ENCODE measurements at places on chromosomes 3 and 15.

DNA sequence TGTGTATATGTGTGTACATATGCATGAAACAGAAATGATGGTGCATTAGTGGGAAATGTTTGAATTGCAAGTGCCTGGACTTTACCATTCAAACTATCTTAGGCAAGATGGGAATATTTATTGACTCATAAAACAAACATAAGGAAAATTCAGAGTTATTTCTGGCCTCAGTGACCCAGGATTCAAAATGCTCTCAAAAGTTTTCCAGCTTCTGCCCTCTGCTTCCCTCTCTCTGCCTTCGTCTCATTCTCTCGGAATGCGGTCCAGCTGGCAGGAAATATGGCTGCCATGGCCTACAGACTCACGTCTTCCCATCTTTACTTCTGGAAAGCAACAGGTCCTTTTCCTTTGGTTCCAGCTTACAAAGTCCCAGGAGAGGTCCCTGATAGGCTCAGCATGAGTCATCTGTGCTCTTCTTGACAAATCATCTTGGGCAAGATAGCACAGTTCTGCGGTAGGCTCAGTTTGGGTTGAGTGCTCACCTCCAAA lies 8.7 kb upstream of the ZNF774 start:
- no peak for DNase-seq

DNA sequence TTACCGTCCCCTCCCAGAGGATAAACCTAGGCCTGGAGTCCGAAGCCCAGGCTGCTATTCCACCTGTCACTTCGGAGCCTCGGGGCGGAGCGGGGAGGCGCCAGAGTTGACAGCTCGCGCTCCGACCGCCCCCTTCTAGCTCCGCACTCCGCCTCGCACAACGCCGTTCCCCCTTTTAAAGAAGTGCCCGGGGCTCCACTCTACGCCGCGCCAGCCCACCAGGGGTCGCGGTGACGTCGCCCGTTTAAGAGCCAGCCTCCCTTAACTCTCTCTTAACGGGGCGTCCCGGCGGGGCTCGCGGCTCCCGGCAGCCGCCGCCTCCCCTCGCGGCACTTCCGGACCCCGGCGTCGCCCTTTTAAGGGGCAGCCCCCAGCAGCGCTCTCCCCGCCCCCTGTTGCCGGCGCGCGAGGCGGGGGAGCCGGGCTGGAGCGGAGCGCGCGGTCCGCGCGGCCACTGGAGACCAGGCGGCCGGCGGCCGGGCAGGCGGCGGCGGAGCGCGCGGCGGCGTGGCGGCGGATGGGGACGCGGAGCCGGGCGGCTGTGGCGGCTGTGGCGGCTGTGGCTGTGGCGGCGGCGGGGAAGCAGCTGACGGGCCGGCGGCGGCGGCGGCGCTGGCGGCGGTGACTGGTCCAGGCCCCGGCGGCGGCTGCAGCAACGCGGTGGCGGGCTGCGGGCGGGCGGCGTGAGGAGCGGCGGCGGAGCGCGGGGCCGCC lies at the start of gene INAFM2:
INAFM2 (plus strand) TSS at position 454 of the 714 bp plus-strand sequence. CDS start 364 bp downstream, outside the sequence.
- DNase-seq: peak; percentile 98

DNA sequence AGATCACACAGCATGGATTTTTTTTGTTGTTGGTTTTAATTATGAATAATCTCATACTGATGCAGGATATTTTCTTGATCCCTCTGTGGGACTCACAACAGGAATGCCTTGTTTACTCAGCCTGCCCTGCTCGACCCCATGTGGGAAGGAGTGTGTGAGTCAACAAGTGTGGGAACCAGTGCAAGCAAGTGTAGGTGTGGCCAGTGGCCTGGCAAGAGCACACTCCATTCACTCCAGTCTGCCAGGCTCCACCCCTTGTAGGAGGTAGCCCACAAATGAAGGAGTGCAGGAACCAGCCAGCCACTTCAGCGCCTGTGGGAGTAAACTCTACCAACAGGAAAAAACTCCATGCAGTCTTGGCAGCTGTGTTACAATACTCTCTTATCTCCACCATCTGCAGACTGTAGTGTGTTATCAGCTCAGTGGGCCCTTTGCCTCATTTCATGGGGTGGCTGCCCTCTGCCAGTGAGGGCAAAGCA lies 393.6 kb downstream of the OTOL1 start:
- peak; percentile 58 for DNase-seq

DNA sequence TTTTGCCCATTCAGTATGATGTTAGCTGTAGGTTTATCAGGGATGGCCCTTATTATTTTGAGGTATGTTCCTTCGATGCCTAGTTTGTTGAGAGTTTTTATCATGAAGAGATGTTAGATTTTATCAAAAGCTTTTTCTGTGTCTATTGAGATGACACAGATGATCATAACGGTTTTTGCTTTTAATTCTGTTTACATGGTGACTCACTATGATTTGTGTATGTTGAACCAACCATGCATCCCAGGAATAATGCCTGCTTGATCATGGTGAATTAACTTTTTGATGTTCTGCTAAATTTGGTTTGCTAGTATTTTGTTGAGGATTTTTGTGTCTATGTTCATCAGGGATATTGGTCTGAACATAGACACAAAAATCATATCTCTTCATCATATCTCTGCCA lies 8.3 kb downstream of the GPR156 start:
- no peak for DNase-seq

DNA sequence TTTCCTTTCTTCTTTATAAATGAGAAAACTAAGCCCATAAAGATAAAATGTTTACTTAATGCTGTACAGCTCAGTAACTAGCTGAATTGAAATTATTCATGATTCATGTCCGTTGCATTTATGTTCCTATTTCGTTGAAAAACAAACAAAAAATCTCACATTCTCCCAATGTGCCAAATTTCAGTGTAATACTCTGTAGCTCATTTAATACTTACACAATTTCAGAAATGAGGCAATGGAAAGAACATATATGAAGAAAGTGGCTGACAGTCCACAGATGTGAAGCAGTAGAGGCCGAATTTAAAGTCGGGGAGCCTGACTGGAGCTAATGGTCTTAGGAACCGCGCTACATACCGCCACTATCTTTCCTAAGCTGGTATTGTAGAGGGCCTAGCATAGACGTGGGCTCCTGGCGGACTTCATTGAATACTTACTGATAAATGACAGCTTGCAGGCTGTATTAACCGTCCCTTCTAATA lies 651 bp downstream of the PLSCR2 start:
- no peak for DNase-seq

DNA sequence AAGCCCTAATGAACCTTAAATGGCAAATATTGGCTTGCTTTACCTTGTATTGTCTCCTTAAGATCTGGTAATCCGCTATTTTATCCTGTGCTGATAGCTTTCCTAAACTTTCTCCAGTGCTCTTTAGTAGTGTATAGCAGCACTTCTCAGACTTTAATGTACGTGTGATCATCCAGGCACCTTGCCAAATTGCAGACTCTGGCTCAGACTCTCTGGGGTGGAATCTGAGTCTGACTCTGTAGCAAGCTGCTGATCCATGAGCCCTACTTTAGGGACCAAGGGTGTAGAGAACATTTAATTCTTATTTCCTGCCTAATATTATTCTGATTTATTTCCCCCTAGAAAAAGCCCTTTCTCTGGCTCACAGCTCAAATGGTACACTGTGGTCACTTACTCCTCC lies 518.8 kb upstream of the ZNF385D start:
- no peak for DNase-seq

DNA sequence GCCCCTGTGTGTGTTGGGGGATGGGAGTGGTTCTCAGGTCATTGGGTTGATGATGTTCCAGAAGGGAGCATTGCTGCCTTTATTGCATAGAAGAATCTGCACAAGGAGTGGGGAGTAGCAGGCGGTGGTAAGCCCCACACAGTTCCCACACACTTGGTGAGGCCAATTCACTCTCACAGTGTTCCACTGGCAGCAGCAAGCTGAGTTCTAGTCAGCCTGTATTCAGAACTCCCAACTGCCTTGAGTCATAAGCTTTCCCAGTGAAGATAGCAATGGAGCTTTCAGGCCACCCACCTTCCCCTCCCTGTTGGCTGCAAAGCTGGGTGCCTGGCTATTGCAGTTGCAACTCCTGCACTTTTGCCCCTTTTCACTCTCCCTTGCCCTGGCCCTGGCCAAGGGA lies 181.1 kb upstream of the RBMS3 start:
- no peak for DNase-seq

DNA sequence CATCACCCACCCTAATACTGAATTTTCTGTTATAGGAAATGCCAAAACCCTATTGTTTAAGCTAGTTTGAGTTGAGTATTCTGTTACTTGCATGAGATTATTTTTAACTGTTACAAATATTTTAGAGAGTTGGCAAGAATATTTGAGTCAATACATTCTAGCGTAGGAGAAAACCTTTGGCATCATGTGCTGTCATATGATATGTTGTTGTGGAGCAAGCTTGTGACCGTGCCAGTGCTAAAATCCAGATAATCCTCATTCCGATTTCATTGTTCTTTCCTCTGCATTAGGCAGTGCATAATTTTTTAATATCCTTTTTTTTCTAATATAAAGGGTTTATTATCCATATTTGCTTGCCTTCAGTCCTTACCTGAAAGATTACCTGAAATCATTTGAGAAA lies 168.0 kb upstream of the GMNC start:
- no peak for DNase-seq

DNA sequence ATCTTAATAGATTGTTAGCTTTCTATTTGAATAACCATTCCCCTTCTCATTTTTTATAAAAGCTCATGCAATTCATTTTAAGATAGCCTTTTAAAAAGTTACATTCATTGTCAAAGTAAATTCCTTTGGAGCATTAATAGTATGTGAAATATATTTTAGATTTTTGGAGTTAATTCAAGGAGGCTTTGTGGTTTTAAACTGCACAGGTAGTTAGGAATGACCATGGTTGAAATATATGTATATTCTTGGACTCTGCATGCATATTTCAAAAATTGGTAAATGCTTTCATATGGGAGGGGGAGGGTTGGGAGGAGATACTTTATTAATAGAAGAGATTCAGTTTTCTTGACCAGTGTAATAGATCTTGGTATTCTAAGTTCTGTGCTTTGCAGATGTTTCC lies 244.4 kb upstream of the C2CD4B start:
- DNase-seq: no peak

- no peak for DNase-seq
These were observed 857.1 kb upstream of the GBE1 start for GRCh38 chr3:82618594-82618993.

- DNase-seq: no peak
These were observed 76.2 kb downstream of the POLR2M start for GRCh38 chr15:57782731-57783130.

DNA sequence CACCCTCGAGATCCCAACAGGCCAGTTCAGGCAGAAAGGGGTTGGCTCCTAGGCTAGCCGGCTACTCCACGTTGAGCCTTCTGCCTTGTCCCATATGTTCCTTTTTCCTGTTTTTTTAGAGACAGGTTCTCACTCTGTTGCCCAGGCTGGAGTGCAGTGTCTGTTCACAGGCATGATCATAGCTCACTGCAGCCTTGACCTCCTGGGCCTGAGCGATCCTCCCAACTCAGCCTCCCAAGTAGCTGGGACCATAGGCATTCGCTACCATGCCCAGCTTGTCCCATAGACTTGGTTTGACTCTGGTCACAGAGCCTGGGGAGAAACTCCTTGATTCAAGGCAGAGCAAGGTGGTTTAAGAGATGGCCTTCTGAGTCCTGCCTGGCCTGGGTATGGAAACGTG lies 32.3 kb downstream of the ZNF710 start:
- DNase-seq: no peak

DNA sequence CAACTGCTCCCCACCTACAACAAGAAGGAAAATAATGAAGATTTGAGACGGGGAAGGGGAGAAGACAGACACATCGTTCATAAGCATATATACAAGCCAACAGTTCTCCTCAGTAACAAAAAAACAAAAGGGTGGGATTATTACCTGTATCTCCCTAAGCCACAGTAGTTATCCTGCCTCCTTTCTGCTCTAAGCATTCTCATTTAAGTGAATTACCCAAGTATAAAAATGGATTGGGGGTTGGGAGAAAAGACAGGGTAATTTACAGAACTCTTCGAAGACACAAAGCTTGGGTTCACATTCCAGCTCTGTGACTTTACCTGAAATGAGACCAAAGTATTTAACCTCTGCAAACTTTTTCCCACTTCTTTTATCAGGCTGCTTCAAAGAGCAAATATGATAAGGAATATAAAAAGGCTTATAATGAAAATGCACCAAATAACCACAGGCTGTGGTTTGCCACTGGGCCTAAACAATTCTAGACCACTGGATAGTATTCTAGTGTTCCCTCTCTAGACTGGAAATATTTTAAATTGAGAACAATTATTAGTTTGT lies 64.4 kb downstream of the UACA start:
- no peak for DNase-seq

GRCh38 chr3:79514069-79514468 lies 253.7 kb downstream of the ROBO1 start:
- no peak for DNase-seq

DNA sequence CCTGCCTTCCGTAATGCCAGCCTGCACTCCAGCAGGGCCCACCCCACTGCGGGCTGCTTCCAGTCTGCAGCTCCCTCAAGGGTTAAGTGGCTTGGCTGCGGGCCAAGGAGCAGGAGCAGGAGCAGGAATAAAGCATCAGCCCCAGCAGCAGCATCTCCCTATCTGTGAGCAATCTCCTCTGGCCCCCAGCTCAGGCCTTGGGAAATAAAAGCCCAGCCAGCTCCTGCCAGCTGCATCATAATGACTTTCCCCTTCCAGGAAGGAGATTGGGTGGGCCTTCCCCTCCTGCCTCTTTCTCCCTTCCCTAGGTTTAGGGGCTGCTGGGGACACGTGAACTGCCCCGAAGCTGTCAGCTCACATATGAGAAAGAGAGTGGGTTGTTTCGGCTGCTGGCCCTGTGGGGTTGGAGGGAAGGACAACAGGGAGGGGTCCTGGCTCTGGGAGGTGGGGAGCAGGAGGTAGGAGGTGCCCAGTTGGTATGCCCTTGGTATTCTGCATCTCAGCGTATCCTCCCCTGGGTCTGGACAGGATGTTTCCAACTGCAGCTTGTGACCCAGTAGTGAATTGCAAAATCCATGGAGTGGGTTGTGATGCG lies 34.6 kb upstream of the FGD5 start:
- DNase-seq: no peak

- no peak for DNase-seq
These were observed 61.6 kb upstream of the ACAN start for GRCh38 chr15:88741671-88742070.

DNA sequence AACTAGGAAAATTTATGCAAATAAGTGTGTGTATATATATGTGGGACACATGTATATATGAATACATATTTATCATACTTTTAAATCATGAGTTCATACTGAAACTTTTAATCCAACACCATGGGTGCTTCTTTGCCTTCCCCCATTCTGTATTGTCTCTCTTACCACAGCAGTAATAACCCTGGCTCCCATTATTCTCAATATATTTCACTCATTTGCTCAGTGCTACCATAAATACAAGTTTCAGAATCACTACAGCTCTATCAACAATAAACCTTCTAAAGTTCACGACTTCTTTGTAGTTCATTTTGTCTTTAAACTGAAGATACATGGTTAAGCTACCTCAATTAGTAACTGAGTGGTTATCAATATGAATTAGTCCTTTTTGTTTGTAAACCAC lies 82.2 kb downstream of the PCCB start:
- DNase-seq: no peak

- DNase-seq: peak; percentile 58
These were observed 644 bp downstream of the ZNF609 start for GRCh38 chr15:64460724-64461720.

- DNase-seq: no peak
These were observed 370.6 kb upstream of the NAALADL2 start for GRCh38 chr3:174488527-174488926.
